ENCODE measurements at places on chromosomes 7 and 10.

DNA sequence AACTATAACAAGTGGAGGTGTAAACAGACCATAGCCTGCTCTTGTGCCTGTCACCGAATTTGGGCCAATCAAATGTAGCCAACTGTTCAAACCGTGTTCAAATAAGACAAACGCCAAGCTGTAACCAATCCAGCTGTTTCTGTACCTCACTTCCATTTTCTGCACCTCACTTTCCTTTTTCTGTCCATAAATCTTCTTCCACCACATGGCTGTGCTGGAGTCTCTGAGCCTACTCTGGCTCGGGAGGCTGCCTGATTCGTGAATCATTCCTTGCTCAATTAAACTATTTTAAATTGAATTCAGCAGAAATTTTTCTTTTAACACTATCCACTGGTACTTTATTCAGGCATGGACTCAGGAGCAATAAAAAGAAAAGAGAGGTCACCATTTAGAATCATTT, 29.9 kb upstream of the COL1A2 start:
- no peak for DNase-seq

GRCh38 chr10:22753786-22754185, 39.4 kb upstream of the PIP4K2A start:
- DNase-seq = no peak

GRCh38 chr10:123069246-123069986, 60.6 kb downstream of the ACADSB start:
- DNase-seq = no peak

GRCh38 chr10:98307916-98308541, 40.0 kb upstream of the LOXL4 start:
- no peak for DNase-seq

DNA sequence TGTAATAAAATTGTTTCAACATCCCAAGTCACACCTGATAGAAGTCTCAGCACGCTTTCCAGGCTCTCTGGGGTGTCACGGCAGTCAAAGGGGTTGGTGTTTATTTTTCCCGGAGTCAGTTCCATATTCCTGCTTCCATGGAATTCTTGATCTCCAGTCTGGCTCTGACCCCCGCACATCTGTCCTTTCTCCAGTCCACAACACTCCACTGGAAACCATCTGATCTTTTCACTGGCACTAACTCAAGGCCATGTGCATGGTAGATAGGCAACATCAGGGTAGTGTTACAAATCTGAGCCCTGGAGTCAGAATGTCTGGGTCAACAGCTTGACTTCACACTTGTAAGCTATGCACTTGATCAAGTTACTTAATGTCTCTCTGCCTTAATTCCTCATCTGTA, 176.2 kb downstream of the WDR11 start:
- no peak for DNase-seq

DNA sequence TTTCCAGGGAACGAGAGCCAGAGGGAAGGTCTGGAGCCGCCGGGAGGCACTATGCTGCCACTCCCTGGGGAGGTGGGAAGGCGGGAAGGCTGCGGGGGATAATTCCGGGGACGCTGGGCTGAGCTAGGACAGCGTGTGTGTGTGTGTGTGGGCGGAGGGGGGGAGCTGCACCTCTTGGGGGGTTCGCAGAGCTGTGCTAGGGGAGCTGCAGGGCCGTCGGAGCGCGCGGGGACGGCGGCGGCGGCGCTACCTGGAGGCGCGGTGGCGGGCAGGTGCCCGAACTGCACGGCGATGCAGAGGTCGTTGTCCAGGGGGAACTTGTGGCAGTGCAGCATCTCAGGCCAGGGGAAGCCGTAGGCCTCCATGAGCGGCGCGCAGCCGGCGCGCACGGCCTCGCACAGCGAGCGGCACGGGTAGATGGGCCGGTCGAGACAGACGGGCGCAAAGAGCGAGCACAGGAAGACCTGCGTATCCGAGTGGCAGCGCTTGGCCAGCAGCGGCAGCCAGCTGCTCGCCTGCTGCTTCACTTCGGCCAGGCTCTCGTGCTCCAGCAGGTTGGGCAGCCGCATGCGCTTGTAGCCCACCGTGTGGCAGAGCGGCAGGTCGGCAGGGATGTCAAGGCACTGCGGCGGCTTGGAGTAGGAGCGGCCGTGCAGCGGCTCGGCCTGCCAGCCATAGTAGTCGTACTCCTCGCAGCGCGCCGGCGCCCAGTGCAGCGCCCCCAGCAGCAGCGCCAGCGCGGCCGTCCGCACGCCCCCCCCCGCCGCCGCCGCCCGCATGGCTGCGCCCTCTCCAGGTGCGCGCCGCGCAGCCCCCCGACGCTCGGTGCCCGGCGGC, 526 bp downstream of the SFRP5 start:
- no peak for DNase-seq

GRCh38 chr7:32289651-32290414, 200.3 kb downstream of the LSM5 start:
- DNase-seq = no peak

DNA sequence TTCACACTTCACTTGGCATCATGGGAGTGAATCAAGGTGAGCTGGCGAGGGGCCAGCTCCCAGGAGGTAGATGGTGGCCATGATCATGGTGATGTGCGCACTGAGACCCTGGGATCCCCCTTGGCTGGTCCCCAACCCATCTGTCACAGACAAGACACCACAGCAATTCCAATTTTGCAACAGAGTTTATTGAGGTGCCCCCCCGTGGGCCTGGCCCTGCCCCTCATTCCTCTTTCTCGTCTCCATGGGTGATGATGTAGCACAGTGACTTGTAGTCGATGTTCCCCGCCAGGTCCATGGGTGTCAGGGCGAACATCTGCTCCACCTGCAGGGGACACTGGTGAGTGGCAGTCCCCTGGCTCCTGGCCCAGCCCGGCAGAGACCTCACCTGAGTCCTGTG, 2.4 kb downstream of the MYL7 start:
- DNase-seq = no peak

DNA sequence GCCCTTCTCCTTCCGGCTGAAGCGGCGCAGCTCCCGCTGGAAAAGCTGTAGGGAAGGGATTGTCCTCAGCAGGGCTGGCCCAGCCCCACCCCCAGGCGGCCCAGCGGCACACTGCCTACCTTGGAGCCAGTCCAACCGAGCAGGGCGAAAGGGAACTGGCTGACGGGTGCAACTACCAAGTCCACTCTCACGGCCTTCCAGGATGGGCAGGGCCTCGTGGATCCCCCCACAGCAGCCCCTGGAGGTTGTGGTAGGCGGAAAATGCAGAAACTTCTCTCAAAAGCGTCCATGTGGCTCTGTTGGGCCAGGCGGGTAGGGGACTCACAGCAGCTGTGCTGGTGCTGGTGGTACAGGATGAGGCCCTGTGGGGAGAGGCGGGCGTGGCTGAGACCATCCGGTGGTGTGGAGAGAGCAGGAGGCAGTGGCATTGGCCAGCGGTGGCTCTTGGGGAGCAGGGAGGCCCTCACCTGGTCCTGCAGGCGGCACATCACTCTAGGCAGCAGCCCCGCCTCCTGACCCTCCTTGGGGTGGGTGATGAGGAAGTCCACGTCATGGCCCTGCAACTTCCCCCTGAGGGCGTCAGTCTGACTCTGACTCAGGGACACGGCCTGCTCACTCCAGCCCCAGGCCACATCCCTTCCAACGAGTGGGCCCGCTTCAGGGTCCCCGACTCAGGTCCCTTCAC, 8.4 kb upstream of the PGAM2 start:
- DNase-seq = no peak
